Stimulated activated CD4-positive, alpha-beta T cell treated with anti-CD3 and anti-CD28 coated beads, Interleukin-15, amount 100 ng/mL, for 1 hour (primary cell): ENCODE measurements at places on chromosomes 2 and 18.

DNA sequence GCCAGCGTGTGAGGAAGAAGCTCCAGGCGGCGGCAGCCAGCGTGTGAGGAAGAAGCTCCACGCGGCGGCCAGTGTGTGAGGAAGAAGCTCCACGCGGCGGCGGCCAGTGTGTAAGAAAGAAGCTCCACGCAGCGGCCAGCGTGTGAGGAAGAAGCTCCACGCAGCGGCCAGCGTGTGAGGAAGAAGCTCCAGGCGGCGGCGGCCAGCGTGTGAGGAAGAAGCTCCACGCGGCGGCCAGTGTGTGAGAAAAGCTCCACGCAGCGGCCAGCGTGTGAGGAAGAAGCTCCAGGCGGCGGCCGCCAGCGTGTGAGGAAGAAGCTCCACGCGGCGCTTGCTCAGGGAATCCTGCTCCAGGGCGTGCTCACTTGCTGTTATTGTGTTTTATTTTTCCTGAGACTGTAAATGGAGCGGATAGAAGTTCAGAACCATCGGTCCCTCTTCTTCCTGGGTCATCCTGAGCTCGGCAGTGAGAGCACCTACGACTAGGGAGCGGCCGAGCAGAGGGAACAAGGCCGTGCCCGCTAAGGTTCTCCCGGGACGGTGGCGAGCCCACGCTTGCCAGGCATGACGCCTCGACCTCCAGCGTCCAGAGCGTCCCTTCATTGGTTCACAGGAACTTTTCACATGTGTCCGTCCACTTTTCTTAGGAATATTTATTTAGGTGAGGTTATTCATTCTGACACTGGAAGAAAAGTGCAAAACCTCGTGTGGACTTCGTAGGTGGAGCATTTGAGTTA is 94.2 kb downstream of the TMEM18 start:
- no peak for DNase-seq

- DNase-seq: no peak
Observed at GRCh38 chr2:222146488-222146887, 152.3 kb downstream of the PAX3 start.

GRCh38 chr2:98467082-98467536 is 22.5 kb downstream of the INPP4A start:
- no peak for DNase-seq

GRCh38 chr18:11983592-11983991 is 2.3 kb downstream of the IMPA2 start:
- DNase-seq: no peak

GRCh38 chr2:46784278-46784677 is 131.3 kb downstream of the MCFD2 start:
- no peak for DNase-seq

DNA sequence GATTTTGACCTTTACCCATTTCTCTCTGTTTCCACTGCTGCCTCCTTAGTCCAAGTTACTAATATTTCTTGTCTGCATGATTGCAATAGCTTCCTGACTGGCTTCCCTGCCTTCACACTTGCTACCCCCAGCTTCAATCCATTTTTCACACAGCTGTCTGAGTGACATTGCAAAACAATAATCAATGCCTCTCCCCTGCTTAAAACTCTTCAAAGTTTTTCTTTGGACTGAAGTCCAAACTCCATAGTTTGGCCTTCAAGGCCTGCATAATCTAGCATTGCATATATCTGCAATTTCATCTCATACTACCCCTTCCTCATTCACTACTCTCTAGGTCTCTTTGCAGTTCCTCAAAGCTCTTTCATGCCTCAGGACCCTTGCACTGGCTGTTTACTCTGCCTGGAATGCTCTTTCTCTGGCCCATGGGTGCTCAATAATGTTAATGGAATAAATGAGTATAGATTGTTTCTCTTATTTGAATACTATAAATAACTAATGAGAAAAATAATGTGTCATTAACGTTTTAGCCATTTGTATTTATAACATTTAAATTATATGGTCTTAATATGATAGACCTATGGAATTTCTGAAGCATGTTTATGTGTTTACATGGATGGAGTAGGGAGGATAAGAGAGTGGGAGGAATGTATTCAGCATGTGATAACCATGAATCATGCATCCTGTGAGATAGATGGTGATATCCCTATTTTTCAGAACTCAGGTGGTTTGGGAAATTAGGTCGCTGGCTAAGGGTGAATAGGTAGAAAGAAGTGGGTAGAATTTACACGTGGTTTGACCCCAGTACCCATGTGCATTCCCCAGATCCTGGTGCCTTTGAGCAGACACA is 5.7 kb upstream of the TMEM178A start:
- DNase-seq: no peak

DNA sequence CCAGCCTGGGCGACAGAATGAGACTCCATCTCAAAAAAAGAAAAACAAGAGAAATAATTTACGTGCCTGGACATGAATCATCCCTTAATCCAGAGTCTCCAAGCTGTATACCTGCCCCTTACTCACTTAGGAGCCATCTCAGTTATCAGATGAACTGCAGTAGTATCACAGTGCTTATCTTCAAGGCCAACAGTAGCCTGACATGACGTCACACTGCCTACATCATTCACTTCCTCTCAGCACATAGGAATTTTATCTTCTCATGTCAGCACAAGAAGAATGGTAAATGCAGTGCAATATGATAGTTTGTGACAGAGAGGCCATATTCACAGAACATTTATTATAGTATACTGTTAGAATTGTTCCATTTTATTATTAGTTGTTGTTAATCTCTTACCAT is 216.6 kb downstream of the SS18 start:
- no peak for DNase-seq

- DNase-seq: no peak
Observed at GRCh38 chr2:113200736-113201490, 27.1 kb downstream of the PSD4 start.

- no peak for DNase-seq
Observed at GRCh38 chr18:70452501-70452900, 163.7 kb downstream of the SOCS6 start.

DNA sequence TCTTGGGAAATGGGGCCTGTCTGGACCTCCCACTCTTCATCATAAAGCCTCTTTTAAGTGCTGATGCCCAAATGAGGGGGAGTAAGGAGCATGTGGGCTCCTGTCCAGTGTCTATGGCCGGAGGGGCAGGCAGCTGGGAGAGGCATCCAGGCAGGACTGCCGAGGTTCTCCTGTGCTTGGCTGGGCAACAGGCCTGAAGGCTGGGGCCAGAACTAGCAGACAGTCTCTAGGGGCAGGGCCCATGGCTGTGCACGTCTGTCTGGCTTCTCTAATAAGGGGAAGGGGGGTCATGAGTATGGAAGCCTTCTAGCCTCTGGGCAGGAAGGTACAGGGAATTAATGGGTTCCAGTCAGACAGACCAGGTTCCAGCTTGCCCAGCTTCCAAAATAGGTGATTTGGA is 128.6 kb downstream of the SMAD2 start:
- DNase-seq: no peak

- DNase-seq: no peak
Observed at GRCh38 chr2:111205774-111206173, 85.1 kb downstream of the BCL2L11 start.

DNA sequence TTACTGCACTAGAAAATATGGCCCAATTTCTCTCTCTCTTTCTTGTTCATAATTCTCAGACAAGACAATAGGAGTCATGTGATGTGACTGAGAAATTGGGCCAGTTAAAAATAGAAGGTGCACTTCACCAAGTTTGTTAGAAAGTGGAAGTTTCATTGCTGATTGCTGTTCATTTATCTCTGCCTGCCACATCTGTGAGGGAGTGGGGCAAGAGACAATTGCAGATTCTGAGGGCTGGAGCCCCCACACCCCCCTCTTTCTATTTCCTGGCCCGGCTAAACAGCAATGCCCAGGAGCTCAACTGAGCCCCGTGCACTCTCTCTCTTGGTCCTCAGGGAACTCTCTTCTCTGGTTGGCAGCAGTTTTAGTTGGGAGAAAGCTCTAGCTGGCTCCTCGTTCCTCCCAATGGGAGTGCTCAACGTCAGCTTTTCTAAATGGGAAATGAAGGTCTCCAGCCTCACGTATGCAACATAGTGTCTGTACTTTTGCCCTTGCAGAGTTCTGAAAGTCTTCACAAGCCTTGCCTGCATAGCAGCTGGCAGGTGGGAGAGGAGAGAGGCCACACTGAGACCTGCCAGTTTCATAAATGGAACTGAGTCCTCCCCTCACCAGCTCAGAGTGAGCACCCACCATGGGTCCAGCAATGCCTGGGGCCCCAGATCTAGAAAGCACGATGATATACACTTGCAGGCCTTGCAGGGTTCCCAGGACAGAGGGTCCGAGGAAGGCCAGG is 115.7 kb downstream of the MYCN start:
- DNase-seq: no peak

DNA sequence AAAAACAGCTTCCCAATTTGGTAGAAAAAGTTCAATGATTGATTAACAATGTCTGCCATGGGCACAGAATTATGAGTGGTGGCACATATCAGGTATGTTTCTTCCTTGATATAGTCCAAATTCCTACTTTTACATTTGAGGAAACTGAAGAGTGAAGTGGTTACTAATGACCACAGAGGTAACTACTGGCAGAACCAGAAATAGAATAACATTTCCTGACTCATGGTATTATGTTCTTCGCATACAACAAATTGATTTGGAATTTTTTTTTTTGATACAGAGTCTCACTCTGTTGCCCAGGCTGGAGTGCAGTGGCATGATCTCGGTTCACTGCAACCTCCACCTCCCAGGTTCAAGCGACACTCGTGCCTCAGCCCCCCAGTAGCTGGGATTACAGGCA is 6.0 kb upstream of the NFE2L2 start:
- DNase-seq: no peak

DNA sequence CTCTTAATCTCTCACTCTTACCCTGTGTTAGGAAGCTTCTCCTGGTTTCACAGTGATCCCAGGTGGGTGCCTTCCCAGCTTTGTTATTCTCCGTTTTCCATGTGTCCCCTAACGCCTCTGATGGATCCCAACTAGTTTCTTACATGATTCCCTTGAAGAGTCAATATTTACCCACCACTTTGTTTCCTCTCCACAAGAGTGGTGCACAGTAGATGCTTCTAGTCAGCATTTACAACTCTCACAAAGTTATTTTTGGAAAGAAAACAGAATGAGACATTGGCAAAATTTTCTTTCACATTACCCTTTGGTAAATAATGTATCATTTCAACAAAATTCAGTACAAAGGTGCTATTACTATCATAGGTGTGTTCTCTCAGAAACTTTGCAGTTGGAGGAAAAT is 1611.1 kb upstream of the ZEB2 start:
- DNase-seq: no peak

- DNase-seq: no peak
Observed at GRCh38 chr18:8381821-8382459, 227.3 kb upstream of the RAB12 start.

GRCh38 chr2:169007941-169008340 is 23.2 kb downstream of the ABCB11 start:
- no peak for DNase-seq

GRCh38 chr18:57737400-57738060 is 65.6 kb downstream of the ATP8B1 start:
- no peak for DNase-seq

DNA sequence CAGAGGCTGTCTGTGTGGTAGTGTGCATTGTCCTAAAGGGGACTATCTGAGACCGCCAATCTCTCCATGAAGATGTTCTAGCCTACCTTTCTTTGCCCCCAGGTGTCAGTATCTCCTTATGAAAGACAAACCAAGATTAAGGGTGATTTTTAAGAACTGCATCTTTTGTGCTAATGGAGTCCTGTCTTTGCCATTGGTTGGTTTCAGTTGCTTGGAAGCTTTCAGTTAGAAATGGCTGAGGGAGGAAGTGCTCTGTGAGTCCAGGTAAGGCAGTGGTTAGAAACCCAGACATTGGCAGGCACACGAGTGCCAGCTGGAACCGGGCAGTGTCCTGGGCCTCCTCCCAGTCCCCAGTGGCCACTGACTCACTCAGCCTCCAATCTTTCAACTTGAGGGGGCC is 111.3 kb downstream of the DOCK10 start:
- no peak for DNase-seq

DNA sequence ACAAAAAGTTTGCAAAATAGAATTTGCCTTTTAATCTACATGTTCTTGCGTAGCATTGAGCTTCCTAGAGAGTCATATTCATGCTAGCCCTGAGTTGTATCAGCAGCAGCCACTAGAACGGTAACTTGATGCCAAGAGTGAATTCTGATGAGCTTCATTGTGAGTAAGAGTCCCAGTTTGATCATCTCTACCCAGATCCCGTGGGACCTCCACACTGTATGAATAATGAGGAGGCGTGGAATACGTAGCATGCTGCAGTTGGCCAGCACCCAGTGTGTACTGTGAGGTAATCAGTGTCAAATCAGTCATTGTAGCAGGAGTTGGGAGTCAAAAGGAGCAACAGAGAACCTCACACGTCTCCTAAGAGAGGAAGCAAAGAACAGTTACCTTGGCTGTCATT is 197.9 kb downstream of the NEDD4L start:
- DNase-seq: no peak

DNA sequence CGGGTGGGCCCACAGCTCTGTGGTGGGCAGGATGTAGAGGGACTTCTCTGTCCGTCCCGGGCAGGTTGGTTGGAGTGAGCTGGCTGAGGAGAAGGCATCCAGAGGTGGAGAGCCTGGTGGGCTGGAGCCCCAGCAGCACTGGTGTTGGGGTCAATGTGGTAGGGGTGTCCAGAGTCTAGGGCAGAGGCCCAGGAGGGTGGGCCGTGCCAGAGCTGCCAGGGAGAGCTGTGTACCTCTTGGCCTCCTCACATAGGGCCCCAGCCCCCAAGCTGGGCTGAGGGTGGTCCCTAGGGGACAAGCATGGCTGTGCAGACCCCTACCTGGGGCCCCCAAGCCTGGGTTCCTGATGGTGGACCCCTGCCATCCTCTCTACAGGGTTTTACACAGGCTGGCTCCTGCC is 16.0 kb downstream of the ANO7 start:
- DNase-seq: no peak

- DNase-seq: no peak
Observed at GRCh38 chr2:161414042-161415033, 1.8 kb upstream of the TBR1 start.

DNA sequence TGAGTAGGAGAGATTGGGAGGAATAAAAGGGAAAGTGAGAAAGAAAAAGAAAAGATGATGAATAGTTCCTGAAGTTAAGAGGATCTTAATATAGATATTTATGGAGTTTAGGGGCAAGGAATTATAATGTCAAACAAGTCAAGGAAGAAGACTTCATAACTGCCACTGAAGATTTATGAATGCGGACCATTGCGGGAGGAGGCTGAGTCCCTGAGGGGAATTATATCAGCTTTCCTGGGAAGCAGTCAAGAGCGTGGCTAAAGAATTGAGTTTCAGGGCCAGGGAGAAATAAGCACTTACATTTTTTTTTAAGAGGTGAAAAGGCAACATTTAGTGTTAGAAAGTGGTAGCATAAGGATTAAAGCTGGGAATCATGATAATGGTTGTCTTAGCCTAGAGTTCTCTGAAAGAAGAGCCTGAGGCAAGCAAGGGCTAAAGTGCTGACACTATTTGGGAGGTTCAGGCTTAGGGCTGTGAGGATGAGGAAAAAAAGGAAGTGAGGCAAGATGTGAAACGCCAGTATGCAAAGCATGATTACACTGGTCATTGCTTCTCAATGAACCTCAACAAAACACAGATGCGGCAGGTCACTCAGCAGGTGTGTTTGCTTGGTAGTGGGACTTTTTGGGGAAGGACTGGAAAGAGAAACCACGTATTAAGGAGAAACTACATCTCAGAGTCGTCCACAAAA is 217.1 kb downstream of the SLC4A3 start:
- no peak for DNase-seq

GRCh38 chr2:240996834-240997140 is 1.6 kb upstream of the SNED1 start:
- DNase-seq: no peak

GRCh38 chr2:231068525-231069222 is 12.0 kb downstream of the PSMD1 start:
- DNase-seq: no peak

GRCh38 chr2:224222974-224223373 is 178.9 kb downstream of the FAM124B start:
- no peak for DNase-seq

- no peak for DNase-seq
Observed at GRCh38 chr2:222272446-222273015, 26.3 kb downstream of the PAX3 start.
